ENCODE measurements at places on chromosomes 12 and 14.

DNA sequence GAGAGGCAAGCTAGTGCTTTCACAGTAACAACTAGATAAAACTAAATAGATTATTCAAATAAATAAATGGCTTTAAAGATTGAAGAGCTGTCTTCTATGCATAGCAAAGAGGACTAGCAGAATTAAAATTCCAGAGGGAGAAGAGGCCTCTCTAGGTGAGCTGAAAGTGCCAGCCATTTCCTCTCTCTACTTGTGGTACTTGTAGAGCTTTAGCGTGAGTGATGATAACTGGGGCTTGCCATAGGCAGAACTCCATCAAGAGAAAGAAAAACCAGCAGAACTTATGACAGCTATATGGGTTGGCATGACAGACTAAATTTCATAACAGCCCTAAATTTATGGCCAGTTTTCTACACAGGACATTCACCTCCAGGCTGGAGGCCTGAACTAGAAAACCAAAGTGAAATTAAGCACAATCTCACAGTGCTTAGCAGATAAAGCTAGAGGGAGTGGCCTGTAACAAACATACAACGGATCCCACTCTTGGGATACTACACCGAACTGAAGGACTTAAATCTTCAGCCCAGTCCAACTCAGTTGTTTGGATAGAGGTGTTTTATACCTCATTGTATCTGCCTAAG is 11.0 kb downstream of the SPTLC2 start:
- no peak for DNase-seq

- DNase-seq = no peak
Measured at GRCh38 chr12:9736936-9737705, 4.2 kb upstream of the CLECL1 start.

DNA sequence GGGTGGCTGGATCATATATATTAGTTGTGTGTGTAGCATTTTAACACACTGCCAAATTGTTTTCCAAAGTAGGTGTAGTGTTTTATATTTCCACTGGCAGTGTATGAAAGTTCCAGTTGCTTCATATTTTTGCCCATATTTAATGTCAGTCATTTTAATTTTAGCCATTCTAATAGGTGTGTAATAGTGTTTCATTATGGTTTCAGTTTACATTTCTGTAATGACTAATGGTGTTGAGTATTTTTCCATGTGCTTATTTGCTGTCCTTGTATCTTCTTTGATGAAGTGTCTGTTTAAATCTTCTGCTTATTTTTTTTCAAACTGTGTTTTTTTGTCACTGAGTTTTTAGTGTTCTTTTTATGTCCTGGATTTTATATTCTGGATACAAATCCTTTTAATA is 8.7 kb downstream of the TBC1D15 start:
- DNase-seq = no peak

DNA sequence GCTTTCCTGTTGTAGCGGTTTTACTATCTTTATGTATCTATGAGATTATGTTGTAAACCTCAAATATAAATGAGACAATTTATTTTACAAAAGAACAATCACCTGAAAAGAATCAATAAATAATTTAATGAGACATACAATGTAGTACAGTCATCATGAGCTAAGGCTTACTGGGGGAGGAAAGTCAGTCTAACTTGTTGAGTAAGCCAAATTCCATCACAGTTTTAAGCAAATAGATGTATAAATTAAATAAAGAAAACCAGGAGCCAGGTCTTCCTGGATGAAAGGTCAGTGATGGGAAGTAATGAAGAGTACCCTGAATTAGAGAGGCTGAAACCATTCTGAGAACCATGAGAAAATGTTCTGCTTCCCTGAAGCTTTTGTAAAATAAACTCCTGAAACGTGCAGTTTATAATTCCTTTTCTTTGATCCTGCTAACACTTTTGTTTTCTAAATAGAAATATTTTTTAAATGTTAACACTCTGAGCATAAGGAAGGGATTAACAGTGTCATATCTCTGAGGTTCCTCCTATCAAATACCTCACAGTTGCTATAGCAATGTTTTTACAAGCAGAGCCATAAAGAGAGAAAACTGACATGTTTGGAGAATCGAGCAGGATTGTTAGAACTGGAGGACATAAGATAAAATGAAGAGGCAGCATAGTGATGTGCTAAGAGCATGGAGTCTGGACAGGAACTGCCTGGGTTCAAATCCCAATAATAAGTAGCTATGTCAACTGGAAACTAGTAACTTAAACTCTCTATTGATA is 444.9 kb upstream of the FOXG1 start:
- no peak for DNase-seq

GRCh38 chr14:77059276-77059915 is 30.9 kb upstream of the IRF2BPL start:
- DNase-seq = no peak

- no peak for DNase-seq
Measured at GRCh38 chr12:1319212-1319611, 275.2 kb downstream of the FBXL14 start.

GRCh38 chr12:50442178-50442908 is 41.7 kb downstream of the LARP4 start:
- no peak for DNase-seq

DNA sequence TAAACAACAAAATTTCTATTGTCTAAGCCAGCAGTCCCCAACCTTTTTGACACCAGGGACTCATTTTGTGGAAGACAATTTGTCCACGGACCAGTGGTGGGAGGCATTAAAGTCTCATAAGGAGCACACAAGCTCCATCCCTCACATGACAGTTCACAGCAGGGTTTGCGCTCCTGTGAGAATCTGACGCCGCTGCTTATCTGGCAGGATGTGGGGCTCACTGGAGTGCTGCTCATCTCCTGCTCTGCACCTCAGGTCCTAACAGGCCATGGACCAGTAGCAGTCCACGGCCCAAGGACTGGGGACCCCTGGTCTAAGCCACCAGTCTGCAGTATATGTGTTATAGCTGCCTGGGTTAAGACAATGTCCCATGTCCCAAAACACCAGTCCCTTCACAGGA is 27.2 kb downstream of the VCPKMT start:
- DNase-seq = no peak

GRCh38 chr12:121494093-121494787 is 86.6 kb downstream of the KDM2B start:
- DNase-seq = peak; percentile 31

DNA sequence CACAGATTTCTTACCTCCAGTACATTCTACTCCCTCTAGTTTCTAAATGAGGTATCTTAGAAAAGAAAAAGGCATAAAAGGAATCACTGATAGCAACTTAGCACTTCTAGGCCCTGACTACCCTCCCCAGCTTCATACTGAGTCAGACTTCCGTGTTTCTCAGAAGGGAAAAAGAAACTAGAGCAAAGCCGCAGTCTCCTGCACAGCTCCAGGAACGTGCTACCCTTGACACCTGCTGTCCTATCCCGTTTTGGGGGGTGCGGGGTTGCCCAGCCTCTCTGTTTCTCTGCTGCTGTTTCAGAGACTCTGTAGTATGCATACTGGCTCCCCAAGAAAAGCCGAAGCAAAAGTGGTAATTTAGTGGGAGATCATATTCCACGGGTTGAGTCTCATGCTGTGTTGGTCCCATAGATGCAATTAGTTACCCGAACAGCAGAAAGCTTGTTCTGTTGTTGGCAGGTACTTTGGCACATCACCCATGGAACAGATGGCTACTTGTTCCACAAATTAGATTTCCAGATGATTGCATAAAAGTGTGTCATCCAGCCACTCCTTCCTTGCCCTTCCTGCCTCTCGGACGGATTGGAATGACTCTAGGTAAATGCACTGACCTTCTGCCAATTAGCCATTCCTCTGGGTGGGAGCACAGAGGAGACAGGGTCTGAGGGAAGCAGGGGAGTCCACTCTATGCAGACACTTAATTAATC is 438.1 kb downstream of the FUT8 start:
- peak; percentile 34 for DNase-seq

- no peak for DNase-seq
Measured at GRCh38 chr14:57291692-57292647, 23.2 kb downstream of the AP5M1 start.

DNA sequence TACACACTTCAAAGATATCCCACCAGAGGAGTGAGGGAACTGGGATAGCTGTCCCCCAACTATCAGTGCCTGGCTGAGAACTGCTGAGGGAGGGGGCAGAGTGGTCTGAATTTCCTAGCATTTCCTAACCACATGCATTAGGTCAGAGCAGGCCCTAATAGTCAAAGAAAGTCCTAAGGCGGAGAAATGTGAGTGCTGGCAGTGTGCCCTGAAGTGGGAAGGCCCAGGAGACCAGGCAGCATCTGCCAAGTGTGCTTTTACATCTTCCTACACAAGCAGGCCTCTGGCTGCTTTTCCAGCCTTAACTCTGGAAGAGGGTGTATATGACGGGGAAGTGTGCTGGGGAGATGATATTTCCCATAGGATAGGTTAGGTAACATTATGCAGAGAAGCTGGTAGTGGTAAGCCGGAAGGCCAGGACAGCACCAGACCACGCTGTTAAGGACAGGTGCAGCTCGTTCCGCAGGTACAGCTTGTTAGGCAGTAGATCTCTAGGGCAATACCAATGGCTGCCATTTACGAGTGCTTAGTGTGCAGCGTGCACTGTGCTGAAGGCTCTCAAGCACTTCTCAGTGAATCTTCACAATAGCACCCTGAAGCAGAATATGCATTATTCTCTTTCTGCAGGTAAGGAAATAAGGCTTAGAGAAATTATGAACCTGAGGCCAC is 9.1 kb upstream of the CCDC198 start:
- no peak for DNase-seq

- DNase-seq = no peak
Measured at GRCh38 chr12:2084553-2085296, 31.9 kb downstream of the CACNA1C start.

DNA sequence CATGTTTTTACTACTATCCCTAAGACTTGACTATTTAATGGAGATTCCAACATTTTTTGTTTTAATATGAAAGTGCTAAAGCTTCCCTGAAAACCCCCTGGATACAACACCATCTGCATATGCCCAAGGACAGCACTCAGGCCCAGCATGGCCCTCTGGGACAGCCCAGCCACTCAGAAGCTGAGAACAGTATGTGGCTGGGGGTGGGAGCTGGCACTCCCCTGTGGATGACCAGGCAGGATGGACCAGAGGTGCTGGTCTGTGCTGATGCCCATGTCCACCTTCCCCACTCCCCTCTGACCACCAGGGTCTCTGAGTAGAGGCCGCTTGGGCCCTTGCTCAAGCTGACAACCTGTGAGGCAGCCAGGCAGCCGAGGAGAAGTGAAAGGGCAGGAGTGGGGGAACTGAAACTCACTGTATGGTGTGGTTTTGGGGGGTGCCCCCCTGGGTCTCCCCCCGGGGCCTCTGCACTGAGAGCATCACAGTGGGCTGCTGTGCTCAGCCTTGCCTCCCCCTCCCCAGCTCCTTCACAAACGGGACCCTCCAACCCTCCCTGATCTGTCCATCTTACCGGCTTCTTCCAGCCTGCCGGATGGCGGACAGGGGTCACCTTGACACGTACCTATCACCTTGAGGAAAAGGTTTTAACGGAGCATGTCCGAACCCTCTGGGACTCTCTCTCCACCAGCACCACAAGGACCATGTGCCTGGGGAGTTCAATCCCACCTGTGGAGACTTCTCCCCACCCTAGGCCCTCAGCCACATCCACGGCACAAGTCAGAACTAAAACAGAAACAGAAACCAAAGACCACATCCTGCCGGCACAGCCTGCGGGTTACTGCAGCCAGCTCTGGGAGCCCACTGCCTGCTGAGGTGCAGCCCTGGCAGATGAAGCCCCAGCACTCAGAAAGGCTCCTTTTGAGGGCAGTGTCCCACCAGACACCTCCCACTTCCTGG is at the start of gene TMEM229B:
TSS of gene TMEM229B (minus strand) at position 785 of the 957 bp plus-strand sequence. CDS start 14,798 bp downstream, outside the sequence.
- DNase-seq = peak; percentile 44

DNA sequence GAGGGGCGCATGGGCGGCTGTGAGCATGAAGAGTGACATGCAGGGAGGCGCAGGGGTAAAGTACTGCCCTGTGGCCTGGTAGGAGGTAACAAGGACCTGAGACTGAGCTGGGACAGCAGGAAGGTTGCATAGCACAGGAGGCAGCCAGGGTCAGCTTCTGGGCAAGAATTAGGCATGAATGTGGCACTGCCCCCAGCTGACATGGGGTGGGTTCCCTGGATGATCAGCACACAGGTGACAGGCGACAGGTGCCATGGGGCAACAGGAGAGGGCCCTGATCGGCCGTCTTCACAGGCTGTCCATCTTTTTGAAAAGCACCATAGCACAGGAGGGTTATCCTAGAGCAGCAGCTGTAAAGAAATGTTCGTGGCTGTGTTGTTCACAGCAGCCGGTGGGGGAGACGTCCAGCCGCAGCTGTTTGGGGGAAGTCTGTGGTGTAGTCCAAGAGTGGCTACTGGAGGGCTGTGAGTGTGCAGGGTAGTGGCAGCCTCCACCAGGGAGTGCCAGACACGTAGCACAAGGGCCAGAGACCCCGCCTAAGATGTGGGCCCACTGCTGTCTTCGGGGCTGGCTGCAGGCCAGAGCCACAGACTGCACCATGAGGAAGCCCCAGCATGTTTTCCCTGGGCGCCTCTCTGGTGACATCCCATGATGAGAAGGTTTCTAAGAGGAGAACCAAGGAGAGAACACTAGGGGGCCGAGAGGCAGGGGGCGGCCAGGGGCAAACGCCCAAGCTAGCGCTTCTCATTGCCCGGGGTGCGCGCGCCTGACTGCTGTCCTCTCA is 8.4 kb downstream of the CLBA1 start:
- DNase-seq = no peak

- no peak for DNase-seq
Measured at GRCh38 chr12:7190268-7191055, 976 bp downstream of the PEX5 start.

- no peak for DNase-seq
Measured at GRCh38 chr14:89600950-89601826, 184.2 kb upstream of the FOXN3 start.

DNA sequence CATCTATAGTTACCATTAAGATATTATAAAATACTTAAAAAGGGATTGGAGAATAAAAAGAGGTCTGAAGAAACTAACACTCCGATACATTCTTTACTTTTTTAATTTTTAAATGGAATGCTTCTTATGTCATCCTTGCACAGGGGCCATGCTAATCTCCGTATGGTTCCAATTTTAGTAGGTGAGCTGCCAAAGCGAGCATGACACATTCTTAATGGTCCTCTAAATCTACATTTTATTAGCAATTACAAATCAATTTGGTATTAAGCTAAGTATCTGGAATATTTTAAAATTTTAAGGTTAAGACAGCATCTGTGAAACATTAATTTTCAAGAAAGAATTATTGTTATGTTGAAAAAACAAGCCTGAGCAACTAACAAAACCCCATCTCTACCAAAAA is 6.2 kb upstream of the ARID4A start:
- DNase-seq = no peak

DNA sequence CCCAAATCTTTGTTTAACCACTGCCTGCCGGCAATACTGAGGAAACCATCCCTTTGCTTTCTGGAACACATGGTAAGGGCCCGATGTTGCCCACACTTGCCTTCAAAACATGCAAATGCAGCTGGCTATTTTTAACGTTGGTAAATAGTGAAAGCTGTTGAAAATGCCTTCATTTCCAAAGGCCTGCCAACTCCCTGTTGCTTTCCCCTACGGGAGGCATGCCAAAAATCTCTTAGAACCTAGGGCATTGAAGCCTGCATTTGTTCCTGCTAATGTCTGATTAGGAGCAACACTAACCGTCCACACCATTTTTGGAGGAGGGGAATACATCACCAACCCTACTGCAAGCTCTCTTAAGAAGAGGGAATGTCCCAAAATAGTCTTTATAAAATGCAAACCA is 152.6 kb upstream of the NOS1 start:
- DNase-seq = no peak

GRCh38 chr12:95877622-95878021 is 18.9 kb downstream of the SNRPF start:
- no peak for DNase-seq

- no peak for DNase-seq
Measured at GRCh38 chr12:59113831-59114615, 193.7 kb upstream of the LRIG3 start.

GRCh38 chr12:50132505-50133135 is 20.6 kb downstream of the COX14 start:
- no peak for DNase-seq

- no peak for DNase-seq
Measured at GRCh38 chr14:83863042-83863774, 1666.7 kb upstream of the FLRT2 start.

Measured in stimulated activated CD8-positive, alpha-beta memory T cell treated with anti-CD3 and anti-CD28 coated beads, Interleukin-4, amount 100 ng/mL, for 4 hours (primary cell).